Neural crest cell (in vitro differentiated cells): ENCODE measurements at places on chromosomes 7 and 10. TPM values are rescaled to one million over a fixed set of nuclear protein-coding genes. Genes with fewer than 3 reads are reported as not detected.

RGR gene
- 0.23 TPM in 1 of 2 replicates, not detected in the other for total RNA-seq

GRCh38 chr7:141306081-141306480 is 232.2 kb downstream of the TMEM178B start:
- DNase-seq: no peak

- no peak for DNase-seq
Observed at GRCh38 chr7:139679731-139680594, 97.8 kb downstream of the HIPK2 start.

- DNase-seq: no peak
Observed at GRCh38 chr7:18467011-18467410, 28.5 kb upstream of the HDAC9 start.

- DNase-seq: no peak
Observed at GRCh38 chr7:85095366-85095765, 91.5 kb downstream of the SEMA3D start.

GRCh38 chr7:77690289-77690688 is 6.0 kb upstream of the RSBN1L start:
- DNase-seq: no peak
